Common myeloid progenitor, CD34-positive (primary cell): ENCODE measurements at places on chromosomes 5 and 9.
A peak's percentile ranks its signal among the peaks of the same experiment; 100 is the strongest.

GRCh38 chr9:106981396-106982287, 118.7 kb downstream of the ZNF462 start:
- DNase-seq: no peak

GRCh38 chr9:86500667-86501435, 146.6 kb upstream of the TUT7 start:
- DNase-seq: no peak

GRCh38 chr9:95920017-95920416, 44.5 kb downstream of the ERCC6L2 start:
- DNase-seq: no peak

GRCh38 chr5:93381057-93381456, 200.0 kb downstream of the NR2F1-AS1 start:
- no peak for DNase-seq

DNA sequence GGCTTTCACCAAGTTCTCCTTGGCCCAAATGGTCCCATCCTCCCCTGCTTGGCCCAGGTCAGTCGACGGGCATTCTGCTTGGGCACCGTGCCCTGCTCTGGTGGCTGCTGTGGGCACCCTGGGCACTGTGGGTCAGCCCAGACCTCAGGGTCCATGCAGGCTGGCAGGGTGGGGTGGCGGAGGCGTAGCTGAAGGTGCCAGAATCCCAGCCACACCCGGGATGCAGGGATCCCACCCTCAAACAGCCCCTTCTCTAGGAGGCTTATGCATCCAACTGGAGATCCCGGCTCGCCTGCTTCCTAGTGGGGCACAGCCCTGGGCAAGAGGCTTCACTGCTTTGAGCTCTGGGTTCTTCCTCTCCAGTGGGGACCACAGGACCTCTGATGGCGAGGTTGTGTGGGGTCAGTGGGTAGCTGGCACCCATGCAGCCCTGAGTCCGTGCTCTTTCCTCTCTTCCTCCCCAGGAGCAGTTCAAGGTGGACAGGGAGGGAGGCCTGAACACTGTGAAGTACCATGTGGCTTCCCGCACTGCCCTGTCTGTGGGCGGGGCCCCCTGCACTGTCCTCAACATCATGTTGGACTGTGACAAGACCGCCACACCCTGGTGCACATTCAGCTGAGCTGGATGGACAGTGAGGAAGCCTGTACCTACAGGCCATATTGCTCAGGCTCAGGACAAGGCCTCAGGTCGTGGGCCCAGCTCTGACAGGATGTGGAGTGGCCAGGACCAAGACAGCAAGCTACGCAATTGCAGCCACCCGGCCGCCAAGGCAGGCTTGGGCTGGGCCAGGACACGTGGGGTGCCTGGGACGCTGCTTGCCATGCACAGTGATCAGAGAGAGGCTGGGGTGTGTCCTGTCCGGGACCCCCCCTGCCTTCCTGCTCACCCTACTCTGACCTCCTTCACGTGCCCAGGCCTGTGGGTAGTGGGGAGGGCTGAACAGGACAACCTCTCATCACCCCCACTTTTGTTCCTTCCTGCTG, 9.4 kb downstream of the B4GALT7 start:
- DNase-seq: no peak

DNA sequence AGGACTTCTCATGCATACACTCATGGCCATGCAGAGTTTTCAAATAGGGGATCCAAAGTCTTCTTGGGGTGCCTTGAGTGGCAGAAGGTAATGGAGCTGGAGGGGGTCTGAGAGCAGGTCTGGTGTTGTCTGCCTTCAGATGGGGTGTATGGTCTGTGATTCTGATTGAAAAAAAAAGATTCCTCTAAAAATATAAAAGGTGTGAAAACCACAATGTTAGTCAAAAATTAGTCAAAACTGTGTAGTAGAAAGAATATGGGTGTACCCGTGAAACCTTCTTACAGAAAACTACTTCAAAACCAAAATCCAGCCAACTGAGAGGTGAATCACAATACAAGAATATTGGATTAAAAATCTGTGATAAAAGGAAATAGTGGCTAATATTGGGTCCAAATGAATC, 20.1 kb downstream of the DOCK2 start:
- DNase-seq: no peak

DNA sequence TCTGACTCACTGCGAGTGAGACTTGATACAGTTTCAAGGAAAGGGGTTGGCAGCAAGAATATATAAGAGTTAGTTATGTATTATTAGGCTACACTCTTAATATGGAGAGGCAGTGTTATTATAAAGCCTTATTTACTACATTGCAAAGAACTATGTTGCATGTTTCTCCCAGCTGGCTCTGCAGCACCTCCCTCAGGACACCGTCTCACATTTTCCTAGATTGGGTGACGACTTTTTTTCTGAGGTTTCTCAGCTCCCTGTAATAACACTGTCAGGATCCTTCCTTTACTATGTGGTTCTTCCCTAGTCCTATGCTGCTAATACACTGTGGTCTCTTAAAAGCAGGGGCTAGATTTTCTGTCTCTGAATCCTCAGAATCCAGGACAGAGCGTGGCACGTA, 153.7 kb downstream of the INSYN2B start:
- DNase-seq: peak; percentile 10
